ENCODE measurements at places on chromosomes 2 and 18.

GRCh38 chr2:16277117-16277516 is 336.8 kb downstream of the MYCN start:
- no peak for DNase-seq

GRCh38 chr2:20617892-20618467 is 32.9 kb downstream of the HS1BP3 start:
- no peak for DNase-seq

DNA sequence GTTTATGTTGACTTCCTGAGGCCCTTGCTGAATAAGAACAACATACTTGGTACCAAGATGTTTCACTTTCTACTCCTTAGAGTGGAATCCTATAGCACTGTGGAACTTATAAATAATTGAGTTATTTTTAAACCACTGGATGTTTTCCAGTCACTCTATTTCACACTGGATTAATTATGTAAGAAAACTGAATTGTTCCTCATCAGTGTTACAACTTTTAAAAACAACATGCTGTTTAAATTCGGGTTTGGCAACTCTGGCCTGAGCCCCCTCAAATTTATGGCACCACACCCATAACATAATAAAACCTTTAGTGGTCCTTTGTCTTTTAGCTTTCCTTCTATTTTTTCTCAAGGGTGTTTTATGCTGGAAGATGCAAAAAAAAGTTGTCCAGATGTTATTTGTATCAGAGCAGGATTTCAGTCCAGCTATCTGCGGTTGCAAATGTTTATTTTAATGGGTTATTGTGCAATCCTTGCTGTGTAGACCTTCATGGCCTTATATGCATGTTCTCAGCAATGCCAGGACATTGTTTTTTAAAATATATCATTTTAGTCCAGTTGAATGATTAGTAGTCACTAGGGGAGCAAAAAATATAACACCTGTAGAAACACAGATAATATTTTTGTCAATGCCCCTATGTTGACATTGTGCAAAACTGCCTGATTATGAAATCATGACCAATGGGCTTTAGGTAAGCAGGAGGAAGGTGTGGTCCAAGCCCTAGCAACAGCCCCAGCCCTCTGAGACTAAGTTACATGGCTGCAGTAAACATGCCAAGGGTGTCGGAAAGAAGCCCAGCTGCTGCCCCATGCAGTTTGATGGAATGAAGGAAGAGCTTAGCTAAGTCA is 638.0 kb upstream of the ZEB2 start:
- DNase-seq = no peak

DNA sequence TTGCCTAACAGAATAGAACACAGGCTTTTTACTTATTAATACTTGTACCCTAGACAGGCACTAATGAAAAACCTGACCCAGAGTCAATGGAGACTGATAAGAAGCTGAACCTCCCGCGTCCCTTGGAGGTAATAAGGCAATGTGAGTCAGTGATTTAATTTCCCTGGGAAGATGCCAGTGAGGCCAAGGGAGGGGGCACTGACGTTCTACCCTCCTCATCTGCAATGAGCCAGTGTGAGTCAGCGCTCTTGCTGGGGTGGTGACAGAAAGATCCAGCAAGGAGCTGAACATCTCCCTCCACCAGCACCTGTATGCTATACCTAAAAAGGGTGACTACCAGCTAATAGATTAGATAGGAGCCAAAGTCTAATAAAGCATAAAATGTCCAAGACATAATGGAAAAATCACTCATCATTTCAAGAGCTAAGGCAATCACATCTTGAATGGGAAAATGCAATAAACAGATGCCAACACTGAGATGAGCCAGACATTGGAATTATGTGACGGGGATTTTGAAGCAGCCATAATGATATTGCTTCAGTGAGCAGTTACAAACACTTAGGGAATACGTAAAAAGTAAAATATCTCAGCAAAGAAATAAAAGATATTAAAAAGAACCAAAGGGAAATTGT is 116.9 kb downstream of the TPGS2 start:
- no peak for DNase-seq

DNA sequence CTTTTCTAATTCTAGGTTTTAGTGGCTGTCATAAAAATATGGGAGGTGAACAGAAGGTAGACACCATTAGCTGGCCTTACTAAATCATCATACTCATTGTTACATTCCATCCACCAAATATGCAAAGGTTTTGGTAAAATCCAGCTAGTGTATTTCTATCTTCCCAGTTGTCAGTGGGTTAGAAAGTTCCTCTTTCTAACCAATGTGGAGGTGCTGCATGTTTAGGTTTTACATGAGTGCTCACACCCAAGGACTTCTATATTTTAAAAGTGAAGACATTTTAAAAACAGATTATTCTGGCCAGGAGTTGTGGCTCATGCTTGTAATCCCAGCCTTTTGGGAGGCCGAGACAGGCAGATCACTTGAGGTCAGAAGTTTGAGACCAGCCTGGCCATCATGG is 5.9 kb downstream of the ALPP start:
- DNase-seq = no peak
